ENCODE measurements at places on chromosomes 3 and 15.

GRCh38 chr3:31503456-31503855, 29.3 kb upstream of the STT3B start:
- DNase-seq = no peak

DNA sequence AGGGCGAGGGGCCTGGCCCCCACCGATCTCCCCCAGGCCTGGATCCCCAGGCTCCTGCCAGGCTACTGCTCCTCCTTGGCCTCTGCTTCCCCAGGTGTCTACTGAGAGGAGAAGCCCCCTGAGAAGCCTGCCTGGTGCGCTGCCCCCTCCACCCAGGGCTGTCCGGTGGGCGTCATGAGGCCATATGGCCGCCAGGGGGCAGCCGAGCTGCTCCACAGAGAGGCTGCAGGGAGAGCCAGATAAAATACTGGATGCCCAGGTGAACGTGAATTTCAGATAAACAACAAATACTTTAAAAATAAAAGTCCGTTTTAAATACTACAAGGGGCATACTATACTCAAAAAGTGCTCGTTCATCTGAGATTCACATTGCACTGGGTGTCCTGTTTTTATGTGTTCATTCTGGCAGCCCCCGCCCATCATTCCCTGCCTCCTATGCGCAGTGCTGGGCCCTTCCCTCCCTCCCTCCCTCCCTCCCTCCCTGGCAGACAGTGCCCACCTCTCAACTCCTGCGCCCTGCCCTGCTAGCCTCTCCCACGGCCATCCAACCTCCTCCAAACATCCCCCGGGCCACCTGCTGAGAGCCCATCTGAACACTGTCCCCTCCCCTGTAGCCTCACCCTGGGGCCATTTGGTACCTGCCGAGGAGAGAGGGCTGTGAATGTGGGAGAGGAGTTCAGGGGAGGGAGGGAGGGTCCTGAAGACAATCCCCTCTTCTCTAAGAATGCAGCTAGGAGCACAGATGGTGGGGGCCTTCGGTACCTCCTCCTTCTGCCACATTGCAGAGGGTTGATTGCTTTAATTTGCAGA, 29.6 kb downstream of the PSTPIP1 start:
- peak; percentile 65 for DNase-seq

GRCh38 chr3:66518126-66518525, 17.3 kb upstream of the LRIG1 start:
- DNase-seq = no peak

DNA sequence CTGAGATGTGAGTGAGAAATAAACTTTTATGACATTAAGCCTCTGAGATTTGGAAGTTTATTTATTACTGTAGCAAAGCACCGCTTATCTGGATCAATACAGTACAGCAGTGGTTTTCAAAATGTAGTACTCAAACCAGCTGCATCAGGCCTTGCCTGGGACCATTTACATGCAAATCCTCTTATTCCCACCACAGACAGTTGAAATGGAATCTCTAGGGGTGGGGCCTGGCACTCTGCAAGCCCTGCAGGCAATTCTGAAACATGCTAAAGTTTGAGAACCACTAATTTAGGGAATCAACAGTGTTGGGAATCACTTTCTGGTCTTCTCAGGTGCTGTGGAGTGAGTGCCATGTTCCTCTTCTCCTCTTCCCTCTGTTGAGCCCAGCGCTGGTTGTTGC, 77.8 kb upstream of the TAMM41 start:
- no peak for DNase-seq

GRCh38 chr3:120742849-120743365, 363 bp downstream of the GTF2E1 start:
- DNase-seq = no peak

Measured in GM18507 (cell line).